ENCODE measurements at places on chromosomes 7 and 10.

DNA sequence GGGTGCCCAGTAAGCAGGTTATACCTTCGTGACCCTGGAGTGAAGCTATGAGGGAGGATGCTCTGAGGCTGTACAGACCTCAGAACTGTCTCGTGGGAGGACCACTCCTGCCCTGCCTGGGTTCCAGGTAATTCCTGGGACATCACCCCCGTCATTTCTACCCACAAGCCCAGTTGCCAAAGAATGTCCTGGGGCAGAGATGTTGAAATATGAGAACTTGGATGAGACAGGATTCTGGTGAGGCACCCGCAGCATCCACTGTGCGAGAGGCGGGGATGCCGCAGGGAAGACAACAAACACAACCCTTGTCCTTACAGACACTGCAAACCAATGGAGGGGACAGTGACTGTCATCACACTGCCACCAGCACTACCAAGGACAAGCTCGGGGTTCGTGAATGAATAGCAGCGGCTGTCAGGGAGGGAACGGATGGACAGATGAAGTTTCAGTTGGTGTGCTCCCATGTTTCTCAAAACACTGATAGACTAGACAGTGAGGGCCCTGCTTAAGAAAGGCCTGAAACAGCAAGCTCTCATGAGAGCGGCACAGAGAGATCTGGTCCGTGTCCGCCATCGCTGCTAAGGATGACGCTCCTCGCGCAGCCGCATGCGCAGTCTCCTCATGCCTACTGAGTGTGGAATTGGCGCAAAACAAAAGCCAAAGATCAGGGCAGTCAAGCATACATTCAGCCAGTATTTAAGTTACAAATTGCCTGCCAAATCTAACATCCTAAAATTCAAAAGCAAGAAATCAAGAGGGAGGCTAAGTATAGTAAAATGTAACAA, 82.0 kb upstream of the RHEB start:
- DNase-seq: no peak

DNA sequence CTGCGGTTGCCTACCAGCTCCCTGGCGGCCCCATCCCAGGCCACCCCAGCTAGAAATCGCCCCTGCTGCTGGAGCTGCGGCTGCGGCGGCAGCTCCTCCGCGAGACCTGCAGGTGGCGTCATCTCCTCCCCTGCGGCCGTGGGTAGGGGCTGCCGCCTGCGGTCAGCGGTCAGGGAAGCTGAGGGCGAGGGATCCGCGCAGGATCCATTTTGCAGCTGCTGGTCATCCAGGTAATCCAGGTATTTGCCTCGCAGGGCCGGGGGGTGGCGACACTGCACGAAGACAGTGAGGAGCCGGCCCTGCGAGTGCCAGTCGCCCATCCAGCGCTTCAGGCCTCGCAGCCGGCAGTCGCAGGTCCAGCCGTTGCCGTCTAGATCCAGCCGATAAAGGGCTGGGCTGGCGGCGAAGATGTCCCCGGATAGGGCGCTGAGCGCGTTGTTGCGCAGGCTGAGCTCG, 1.5 kb downstream of the TRIL start:
- DNase-seq: no peak

GRCh38 chr10:1369665-1370064, 313.5 kb downstream of the WDR37 start:
- peak; percentile 17 for DNase-seq

DNA sequence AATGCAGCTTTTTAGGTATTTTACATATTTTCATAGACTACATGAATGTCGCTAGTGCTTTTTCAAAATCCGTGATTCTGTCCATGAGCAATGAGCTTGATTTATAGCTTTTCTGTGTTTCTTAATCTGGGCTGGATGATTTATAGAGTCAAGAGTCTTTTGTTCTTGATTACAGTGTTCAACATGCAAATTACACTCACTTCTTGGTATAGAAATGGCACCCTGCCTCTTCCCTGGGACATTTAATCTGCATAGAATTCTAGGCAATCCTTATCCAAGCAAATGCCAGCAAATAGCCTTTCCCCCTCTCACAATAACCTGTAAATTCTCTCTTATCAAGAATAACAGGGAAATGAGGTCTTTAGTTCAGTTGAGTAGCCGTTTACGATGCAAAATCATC, 246.2 kb upstream of the SEMA3C start:
- no peak for DNase-seq

- DNase-seq: peak; percentile 35
Measured at GRCh38 chr10:42939237-42939636, 137.6 kb upstream of the RET start.

DNA sequence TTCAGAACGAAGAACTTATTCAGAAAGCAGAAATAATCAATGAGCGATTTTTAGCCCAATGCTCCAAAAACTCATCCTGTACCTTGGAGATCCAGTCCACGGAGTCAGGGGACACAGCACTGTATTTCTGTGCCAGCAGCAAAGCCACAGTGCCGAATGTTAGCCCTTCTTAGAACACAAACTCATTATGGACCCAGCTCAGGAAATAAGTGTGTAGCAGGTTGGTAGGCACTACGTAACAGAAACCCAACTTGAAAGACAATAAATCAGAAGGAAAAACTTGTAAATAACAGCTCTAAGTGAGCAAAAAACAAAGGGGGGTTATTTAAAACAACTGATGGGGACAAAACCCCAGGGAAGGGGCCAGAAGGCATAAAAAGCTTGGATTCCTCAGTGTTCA, 112.0 kb upstream of the PRSS1 start:
- no peak for DNase-seq

GRCh38 chr7:139560678-139561077, 37.2 kb downstream of the CLEC2L start:
- no peak for DNase-seq

GRCh38 chr7:79217468-79217867, 236.0 kb downstream of the MAGI2 start:
- no peak for DNase-seq

DNA sequence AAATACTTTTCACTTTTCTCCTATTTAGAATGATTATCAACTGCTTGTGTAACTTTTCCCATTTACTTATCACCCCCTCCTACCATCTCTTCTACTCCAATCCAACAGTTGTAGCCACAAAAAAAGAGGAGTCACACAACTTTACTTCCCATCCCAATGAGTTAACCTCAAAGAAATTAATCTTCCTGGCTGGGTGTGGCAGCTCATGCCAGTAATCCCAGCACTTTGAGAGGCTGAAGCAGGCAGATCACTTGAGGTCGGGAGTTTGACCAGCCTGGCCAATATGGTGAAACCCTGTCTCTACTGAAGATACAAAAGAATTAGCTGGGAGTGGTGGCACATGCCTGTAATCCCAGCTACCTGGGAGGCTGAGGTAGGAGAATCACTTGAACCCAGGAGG, 19.9 kb downstream of the SYPL1 start:
- no peak for DNase-seq

DNA sequence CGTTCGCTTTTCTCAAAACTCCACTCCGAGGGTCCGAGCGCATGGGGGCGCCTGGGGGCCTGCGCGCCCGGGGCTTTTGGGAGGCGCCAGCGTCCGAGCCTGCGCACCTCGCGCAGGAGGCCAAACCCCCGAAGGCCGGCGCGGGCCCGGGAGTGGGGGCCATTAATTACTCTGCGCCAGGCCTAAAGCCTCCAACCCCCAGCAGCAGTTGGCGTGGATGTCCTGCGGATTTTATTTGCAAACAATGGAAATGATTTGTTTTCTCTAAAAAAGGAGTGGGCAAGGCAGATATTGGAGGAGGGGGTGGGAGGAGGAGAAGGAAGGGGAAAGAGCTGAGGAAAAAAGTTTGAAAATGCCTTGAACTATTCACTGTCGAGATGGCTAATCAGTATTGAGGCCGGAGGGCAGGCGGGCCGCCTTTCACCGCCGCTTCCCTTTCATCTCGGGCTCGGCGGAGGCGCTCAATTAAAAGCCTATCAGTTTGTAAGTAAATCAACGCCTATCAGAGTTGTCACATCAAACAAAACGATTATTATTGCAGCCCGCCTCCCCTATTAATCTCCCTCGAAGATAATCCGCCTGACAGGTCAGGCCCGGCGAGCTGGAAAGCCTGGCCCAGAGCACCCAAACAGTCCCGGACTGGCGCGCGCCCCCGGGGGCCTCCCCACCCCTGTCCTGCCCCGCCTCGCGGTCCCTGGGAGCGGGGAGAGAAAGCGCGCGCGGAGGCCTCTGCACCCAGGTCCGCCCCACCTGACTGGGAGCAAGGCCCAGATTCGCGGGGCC, 3.4 kb upstream of the ZNF503 start:
- no peak for DNase-seq

DNA sequence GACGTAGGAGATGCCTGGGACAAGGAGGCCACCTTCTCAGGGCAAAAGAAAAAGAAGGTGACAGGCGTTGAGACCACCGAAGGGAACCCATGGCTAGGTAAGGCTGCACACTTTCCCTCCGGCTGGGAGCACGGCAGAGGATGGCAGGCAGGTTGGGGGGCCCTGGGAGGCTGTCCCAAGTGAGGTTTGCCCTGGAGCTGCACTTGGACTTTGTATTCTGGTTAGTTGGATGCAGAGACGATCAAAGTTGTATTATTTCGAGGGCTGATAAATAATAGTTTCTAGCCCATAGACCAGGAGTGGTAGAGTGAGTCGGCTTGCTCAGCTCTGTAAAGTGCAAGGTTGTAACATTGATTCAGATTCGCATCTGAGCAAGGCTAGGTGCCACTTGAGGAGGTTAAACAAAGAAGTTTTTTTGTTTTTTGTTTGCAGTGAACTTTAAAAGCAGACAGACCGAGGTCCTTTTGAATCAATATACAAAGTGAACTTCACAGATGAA, 608 bp downstream of the ENTPD7 start:
- DNase-seq: no peak

DNA sequence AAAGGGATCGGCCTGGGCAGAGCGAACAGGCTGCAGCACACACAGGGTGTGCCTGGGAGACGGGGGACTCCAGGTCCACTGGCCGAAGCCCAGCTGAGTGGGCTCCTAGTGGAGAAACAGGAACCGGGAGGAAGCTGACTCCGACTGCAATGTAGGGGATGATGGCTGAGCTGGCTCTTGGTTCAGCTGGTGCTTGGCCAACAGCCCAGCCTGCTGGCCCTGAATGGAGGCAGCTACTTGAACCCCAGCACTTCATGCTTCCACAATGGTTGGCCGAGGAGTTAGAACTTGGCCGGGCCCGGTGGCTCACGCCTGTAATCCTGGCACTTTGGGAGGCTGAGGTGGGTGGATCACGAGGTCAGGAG, 27.0 kb upstream of the FRAT2 start:
- DNase-seq: no peak

DNA sequence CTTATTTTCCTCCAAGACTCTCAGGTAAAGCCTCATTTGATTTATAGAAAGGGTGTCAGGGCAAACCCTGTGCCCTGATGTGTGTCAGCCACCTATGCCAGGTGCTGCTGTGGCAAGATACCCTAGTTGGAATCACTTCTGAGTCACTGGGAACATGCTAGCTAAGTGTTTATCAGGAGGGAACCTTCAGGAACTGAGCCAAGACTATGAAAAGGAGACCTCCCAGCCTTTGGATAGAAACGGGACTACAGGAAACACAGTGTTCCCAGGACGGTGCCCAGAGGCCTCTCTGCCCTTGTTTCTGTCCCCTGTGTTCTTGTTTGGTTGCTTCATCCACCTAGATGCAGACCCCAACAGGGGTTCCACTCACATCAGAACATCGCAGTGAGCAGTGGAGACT, 28.5 kb downstream of the CNNM1 start:
- DNase-seq: no peak

GRCh38 chr10:125233726-125234125, 73.4 kb upstream of the CTBP2 start:
- no peak for DNase-seq

- no peak for DNase-seq
Measured at GRCh38 chr7:35727571-35727970, 32.6 kb upstream of the HERPUD2 start.

- DNase-seq: no peak
Measured at GRCh38 chr10:98309366-98310355, 41.7 kb upstream of the LOXL4 start.

GRCh38 chr10:42877496-42878030, 95.0 kb downstream of the BMS1 start:
- peak; percentile 32 for DNase-seq

- no peak for DNase-seq
Measured at GRCh38 chr10:112972606-112973005, 22.6 kb downstream of the TCF7L2 start.

DNA sequence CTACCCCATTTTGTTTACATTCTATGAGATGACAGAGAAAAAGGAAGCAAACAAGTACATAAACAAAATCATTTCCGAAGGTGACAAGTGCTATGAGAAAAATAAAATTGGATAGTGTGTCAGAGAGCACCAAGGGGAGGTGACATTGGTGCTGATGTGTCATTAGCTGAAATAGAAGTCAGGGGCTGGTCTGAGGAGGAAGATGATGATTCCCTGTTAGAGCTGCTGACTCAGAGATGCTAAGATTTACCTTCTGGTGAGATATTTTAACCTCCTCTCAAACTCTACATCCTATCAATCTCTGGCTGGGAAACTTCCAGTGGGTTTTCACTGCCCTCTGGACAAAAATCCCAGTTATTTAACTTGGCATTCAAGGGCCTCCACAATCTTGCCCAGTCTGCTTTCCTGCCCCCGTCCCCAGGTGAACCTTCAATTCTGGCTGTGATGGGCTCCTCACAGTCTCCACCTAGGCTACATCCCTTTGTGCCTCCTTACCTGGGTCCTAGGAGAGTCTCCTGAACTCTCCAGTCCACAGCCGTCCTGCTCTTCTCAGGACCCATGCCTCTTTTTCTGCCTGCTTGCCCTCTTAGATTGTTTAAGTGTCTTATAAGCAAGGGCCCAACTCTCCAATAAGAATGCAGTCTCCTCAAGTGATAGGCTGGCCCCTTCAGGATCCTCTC, 26.6 kb downstream of the DUSP5 start:
- DNase-seq: no peak

GRCh38 chr7:36546331-36546730, 156.7 kb downstream of the ANLN start:
- DNase-seq: no peak

DNA sequence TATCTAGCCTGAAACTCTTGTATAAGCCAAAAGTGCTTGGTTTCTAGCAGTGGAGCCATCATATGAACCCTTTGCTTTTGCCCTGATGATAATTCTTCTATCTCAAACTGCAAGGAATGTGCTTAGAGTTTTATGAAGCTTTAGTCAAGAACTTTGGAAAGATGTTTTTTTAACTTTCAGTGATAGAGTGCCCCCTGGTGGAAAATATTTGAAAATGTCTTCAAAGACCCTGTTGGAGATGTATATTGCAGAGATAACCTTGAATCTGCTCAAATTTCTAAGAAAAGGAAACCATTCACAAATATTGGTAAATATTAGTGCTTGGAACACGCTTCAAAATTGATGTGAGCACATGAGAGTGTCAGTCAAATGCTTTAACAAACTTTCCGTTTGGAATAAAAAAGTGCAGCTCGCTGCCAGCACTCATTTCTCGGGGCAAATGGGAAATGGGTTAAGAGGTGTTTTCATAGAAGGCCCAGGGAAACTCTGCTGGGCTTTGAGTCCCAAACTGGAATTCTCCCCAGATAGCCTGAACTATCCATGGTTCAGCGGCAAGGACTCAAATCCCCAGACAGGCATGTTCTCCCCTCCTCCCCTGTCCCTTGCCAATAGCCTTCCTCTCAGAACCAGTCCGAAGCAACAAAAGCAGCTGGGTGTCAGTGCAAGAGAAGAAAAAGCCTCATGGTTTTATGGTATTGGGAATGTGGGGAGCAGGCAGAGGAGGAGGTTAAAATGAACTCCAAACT, 129.3 kb downstream of the MYOF start:
- no peak for DNase-seq

Measured in CD8-positive, alpha-beta T cell (primary cell).